ENCODE measurements at places on chromosomes 6 and 20.
A peak's percentile ranks its signal among the peaks of the same experiment; 100 is the strongest.

GRCh38 chr6:148193063-148193680, 149.5 kb upstream of the SASH1 start:
- no peak for DNase-seq

DNA sequence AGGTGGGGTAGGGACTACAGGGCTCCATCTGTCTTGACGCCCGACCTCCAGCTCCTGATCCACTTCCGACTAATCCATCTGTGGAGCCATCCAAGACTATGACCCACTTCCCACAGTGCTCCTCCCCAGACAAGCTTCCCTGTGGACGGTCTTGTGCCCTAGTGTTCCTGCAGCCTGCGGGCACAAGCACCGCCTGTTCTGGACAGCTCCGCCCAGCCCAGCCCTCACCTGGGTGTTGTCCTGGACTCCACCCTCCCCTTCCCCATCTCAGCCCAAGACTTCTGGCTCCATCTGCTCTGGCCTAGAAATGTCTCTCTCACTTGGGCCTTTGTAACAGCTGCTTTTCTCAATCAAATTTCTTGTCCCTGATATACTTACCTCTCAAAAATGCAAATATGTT, 102.0 kb downstream of the MAFB start:
- DNase-seq, result no peak

GRCh38 chr6:123448306-123448884, 188.4 kb downstream of the TRDN start:
- no peak for DNase-seq

DNA sequence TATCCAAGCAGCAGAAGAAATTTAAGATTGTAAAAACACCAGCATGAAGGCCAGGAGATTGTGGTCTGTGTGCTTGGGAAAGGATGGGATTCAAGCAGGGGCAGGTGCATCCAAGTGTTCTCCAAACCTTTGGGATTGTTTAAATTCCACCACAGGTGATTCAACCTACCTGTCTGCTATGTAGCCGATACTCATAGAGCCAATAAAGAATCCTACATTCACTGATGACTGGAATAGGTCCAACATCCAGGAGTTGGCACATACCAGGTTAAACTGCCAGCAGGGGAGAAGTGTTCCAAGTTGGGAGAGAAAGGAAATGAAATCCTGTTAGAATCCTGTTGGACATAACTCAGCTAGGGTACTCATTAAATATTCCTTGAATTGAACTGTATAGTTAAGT, 2.2 kb downstream of the SLC22A2 start:
- no peak for DNase-seq

DNA sequence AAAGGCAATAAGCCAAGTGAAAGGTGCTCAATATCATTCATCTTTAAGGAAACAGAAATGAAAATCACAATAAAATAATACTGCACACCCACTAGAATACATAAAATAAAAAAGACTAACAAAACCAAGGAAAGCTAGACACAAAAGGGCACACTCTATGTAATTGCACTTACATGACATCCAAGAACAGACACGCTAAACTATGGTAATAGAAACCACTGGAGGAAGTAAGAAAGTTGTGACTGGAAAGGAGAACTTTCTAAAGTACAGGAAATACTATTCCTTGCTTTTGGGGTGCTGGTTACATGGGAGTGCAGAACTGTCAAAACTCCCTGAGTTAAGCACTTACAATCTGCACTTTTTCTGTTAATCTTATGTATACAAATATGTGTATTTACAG, 253.7 kb upstream of the RUNX2 start:
- DNase-seq, result no peak

- DNase-seq, result no peak
These were observed 435.5 kb upstream of the PLCB4 start for GRCh38 chr20:8633366-8633765.

GRCh38 chr6:35358086-35358485, 15.7 kb downstream of the PPARD start:
- no peak for DNase-seq

DNA sequence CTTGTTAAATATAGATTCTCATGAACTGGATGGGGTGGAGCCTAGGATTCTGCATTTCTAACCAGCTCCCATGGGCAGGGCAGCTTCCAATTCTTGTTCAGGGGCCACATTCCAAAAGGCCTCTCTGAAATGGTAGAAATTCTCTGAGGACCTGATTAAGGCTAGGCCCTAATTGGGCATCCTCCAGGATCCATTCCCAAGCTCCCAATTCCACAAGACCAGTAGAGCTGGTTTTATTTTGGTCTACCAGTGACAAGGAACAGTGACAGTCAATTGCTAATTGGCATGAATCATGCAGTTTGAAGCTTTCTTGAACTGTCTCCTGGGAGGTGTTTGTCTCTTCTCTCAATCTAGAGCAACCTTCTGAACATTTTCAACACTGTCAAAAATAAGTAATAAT, 3.0 kb downstream of the THBD start:
- no peak for DNase-seq

DNA sequence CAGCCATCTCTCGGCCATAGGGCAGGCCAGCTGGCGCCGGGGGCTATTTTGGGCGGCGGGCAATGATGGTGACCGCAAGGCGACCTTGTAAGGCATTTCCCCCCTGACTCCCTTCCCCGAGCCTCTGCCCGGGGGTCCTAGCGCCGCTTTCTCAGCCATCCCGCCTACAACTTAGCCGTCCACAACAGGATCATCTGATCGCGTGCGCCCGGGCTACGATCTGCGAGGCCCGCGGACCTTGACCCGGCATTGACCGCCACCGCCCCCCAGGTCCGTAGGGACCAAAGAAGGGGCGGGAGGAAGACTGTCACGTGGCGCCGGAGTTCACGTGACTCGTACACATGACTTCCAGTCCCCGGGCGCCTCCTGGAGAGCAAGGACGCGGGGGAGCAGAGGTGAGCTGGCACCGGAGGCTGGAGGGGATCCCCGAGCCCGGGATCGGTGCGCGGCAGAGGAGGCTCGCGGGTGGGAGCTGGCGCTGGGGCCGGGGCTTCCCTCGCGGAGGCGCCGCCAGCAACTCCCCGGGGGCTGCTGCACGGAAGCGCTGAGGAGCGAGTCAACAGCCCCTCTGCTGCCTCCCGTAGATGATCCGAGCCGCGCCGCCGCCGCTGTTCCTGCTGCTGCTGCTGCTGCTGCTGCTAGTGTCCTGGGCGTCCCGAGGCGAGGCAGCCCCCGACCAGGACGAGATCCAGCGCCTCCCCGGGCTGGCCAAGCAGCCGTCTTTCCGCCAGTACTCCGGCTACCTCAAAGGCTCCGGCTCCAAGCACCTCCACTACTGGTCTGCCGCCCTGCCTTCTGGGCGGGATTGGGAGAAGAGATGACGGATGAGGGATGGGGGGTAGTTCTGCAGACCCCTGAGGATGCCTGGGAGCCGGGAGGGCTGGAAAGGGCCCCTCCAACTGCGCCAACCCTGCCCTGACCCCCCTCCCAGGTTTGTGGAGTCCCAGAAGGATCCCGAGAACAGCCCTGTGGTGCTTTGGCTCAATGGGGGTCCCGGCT, at the start of the genes CTSA and NEURL2:
TSS of gene CTSA (plus strand) at position 351 of the 999 bp plus-strand sequence. CDS start at position 585, 234 bp downstream.
TSS of gene NEURL2 (minus strand) at position 224 of the 999 bp plus-strand sequence. CDS start at position 7, 217 bp downstream.
- peak; percentile 88 for DNase-seq

DNA sequence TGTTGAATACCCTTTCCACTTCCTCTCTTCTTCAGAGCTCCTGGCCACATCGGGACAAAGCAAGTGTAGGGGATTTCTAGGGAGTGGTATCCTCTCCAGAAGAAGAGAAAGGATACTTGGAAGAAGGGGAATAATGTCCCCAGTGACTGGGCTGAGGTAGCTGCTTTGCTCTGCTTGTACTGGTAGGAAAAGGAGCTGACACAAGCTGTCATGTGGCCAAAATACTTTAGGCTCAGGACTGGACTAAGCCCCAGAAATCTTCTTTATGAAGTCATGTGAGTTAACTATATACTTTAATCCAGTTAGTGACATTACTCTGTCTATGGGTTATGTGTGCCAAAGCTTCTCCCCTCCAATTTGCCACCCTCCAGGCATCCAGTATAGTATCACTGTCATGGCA, 40.5 kb downstream of the AKIRIN2 start:
- no peak for DNase-seq

GRCh38 chr6:6753301-6753700, 164.8 kb downstream of the LY86 start:
- DNase-seq, result no peak

GRCh38 chr6:43250992-43251373, 7.7 kb downstream of the TTBK1 start:
- DNase-seq, result peak; percentile 91

DNA sequence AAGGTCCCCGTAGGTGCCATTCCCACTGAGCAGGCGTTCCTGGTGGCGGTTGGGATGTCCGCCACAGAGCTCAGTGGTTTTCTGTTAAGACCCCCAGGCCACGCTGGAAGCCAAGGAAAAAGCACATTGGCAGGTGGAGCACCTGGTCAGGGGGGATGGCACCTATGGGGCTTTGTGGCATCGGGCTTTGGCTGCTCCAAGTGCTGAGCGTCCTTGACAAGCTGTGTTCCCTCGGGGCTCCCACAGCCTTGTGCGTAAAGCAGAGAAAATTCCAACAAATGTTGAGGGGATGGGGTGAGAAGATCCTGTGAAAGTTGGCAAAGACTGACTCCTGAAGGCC, 135.4 kb downstream of the JPH2 start:
- DNase-seq, result no peak

GRCh38 chr20:62376112-62377063, 9.3 kb upstream of the LAMA5 start:
- DNase-seq, result no peak

DNA sequence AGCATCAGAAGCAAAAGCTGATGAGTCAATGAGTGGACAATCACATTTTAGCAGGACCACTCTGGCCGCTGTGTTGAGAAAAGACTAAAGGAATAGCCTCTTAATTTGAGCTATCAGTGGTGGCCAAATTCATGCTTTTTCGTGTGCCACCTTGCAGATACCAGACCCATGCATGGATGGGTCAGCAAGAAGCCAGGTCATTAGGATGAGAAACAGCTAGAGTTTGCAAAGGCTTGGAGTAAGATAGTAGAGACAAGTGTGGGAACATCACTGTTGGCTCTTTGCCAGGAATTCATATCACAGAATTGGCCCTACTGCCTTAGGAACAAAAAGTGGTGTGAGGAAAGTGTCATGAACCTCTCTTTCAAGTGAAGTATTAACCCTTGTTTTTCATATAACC, 25.5 kb downstream of the MRAP2 start:
- DNase-seq, result no peak

- no peak for DNase-seq
These were observed 93.9 kb upstream of the CITED2 start for GRCh38 chr6:139468178-139468819.

GRCh38 chr20:40814631-40814960, 125.6 kb upstream of the MAFB start:
- no peak for DNase-seq

GRCh38 chr6:56628105-56628504, 14.6 kb downstream of the DST start:
- no peak for DNase-seq

GRCh38 chr6:111603685-111604084, 2.0 kb downstream of the TRAF3IP2 start:
- DNase-seq, result no peak

- no peak for DNase-seq
These were observed 122.4 kb downstream of the RIN2 start for GRCh38 chr20:19880256-19881079.

DNA sequence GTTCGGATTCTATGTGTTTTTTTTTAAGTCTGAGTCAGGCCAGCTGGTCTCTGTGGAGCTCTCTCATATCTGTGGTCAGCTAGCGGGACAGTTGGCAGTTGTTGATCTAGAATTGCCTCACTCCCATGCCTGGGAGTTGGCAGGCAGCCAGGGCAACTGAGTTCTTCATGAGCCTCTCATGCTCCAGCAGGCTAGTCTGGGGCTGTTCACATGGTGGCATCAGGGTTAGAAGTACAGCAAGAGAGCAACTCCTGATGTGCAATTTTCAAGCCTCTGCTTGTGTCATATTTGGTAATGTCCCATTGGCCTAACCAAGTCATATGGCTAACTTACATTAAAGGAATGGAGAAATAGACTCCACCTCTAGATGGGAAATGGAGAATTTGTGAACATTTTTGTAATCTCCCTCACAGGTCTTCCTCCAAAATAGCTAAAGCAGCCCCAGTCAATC, 6.7 kb upstream of the IFT52 start:
- DNase-seq, result peak; percentile 15

- DNase-seq, result no peak
These were observed 23.4 kb downstream of the ACTR5 start for GRCh38 chr20:38771621-38772020.

DNA sequence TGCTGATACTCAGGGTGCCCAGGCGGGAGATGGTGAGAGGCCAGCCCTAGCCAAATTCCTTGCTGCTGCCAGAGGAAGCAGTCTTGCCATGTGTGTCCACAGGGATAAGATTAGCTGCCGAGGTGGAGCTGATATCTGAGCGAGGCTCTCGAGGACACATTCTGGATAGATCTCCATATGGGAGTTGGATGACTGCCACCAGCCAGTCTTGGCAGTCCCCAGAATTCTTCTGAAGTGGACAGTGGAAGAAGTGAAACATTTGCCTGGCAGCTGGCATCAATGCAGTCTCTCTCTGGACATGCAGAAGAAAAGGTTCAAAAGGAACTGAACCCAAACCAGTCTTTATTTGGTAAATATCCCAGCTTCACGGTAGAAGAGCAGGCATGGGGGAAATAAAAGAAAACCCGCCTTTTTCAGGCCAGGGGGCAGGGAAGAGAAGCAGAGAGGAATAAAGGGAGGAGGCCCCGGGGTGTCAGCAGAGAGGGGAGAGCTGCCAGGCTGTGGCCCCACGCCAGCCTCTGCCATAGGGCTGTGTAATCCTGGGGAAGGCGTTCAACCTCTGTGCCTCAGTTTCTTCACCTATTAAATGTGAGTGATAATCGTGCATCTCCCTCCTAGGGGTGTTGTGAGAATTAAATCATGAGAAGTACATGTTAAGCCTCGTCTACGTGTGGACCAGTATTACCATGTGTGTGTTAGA, 3.7 kb upstream of the FUCA2 start:
- no peak for DNase-seq

Data from NCI-H2171 treated with DMSO at 0.1 percent for 48 hours (cell line).